Pericardium fibroblast (primary cell): ENCODE measurements at places on chromosomes 6 and 20. TPM values are rescaled to one million over a fixed set of nuclear protein-coding genes. Genes with fewer than 3 reads are reported as not detected.

The GPR6 gene
- total RNA-seq, result not detected in 2 replicates

The MYCT1 gene
- total RNA-seq, result 0.35 and 3.1 TPM in 2 replicates

The IL20RA gene
- total RNA-seq, result 0.12 and 0.85 TPM in 2 replicates

The HRH3 gene
- total RNA-seq, result not detected in 2 replicates

The AKAP12 gene
- 40.8 and 103 TPM in 2 replicates for total RNA-seq

The MBOAT1 gene
- 0.82 and 2.0 TPM in 2 replicates for total RNA-seq

The TASP1 gene
- total RNA-seq, result 6.0 and 9.2 TPM in 2 replicates

The ACOT13 gene
- 6.6 and 7.4 TPM in 2 replicates for total RNA-seq

The ATP9A gene
- 7.7 and 12.8 TPM in 2 replicates for total RNA-seq

The DLK2 gene
- total RNA-seq, result 0.23 and 5.8 TPM in 2 replicates

The CFB gene
- 11.4 and 11.6 TPM in 2 replicates for total RNA-seq

The SCUBE3 gene
- 3.7 and 4.2 TPM in 2 replicates for total RNA-seq

The HUS1B gene
- total RNA-seq, result 0.09 TPM in 1 of 2 replicates, not detected in the other

The DEFB129 gene
- not detected in 2 replicates for total RNA-seq

The TOMM6 gene
- 126 and 144 TPM in 2 replicates for total RNA-seq

The WFDC2 gene
- total RNA-seq, result not detected in 2 replicates

The CTAGE9 gene
- total RNA-seq, result not detected in 2 replicates

The CEP250 gene
- 12.0 and 14.5 TPM in 2 replicates for total RNA-seq

The CLPSL1 gene
- not detected in 2 replicates for total RNA-seq

The FAXC gene
- 0.26 and 0.58 TPM in 2 replicates for total RNA-seq

The PNPLA1 gene
- total RNA-seq, result not detected in 2 replicates

The FAM83D gene
- total RNA-seq, result 4.4 and 6.6 TPM in 2 replicates

The JARID2 gene
- 5.2 and 7.8 TPM in 2 replicates for total RNA-seq

The NRSN1 gene
- not detected in 2 replicates for total RNA-seq

The RAET1L gene
- not detected in 2 replicates for total RNA-seq

The FAM209B gene
- total RNA-seq, result not detected in 2 replicates

The OPRM1 gene
- not detected in 2 replicates for total RNA-seq

The PTCHD4 gene
- 0.23 and 2.5 TPM in 2 replicates for total RNA-seq
